ENCODE measurements at places on chromosomes 7 and 10.

DNA sequence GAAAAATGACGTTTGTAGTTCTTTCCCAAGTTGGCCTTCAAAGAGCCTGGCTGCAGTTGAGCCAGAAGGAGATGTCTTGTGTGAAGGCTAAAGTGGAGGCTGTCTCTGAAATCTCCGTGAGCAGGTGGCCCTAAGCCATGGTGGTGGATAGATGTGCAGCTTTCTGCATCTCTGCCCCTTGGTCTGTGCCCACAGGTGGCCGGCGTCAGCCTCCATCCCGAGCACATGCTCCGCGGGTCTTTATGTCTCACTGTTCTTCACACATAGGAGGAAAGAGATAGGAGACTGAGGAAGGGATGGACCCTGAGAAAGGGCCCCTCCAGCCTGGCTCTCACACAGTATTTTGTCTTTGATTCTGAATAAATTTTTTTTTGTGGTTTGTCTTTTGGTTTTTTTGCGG is 30.3 kb upstream of the SLC26A4 start:
- DNase-seq, result no peak

GRCh38 chr10:42938351-42938750 is 138.5 kb upstream of the RET start:
- DNase-seq, result no peak

GRCh38 chr10:34235164-34235832 is 579.8 kb downstream of the PARD3 start:
- DNase-seq, result peak; percentile 75

- DNase-seq, result no peak
Measured at GRCh38 chr7:26441002-26441521, 149.4 kb downstream of the SNX10 start.

GRCh38 chr10:19811540-19811939 is 4.7 kb upstream of the PLXDC2 start:
- peak; percentile 21 for DNase-seq

DNA sequence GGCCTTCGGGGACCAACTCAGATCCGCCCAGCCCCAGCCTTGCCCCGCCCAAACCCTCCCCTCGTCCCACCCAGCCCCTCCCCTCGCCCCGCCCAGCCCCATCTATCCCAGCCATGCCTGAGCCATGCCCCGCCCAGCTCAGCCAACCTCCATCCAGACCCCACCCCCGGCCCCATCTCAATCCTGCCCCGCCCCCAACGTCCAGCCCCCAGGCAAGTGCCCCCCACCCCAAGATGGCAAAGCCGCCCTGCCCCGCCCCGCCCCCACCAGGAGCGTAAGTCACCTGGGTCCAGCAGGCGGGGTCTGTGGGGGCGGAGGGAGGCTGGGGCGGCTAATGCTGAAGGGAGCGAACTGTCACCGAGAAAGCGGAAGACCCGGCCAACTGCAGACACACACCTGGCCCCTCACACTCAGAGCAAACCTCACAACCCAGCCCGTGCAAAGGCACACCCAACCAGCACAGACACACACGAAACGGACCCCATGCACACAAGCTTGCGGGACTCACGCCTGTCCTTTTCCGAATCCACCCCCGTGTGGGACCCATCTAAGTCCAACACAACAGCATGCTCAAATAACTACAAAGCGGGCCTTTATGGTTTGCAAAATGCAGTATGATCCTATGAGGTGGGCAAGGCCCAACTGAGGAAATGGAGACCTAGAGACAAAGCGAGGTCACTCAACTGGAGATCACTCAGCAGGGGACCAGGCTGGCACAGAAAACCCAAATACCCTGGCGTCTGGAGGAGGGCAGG is 11.5 kb upstream of the OGA start:
- no peak for DNase-seq

GRCh38 chr7:50145226-50145625 is 52.2 kb upstream of the ZPBP start:
- no peak for DNase-seq

- no peak for DNase-seq
Measured at GRCh38 chr10:23171232-23171876, 20.8 kb upstream of the PTF1A start.

DNA sequence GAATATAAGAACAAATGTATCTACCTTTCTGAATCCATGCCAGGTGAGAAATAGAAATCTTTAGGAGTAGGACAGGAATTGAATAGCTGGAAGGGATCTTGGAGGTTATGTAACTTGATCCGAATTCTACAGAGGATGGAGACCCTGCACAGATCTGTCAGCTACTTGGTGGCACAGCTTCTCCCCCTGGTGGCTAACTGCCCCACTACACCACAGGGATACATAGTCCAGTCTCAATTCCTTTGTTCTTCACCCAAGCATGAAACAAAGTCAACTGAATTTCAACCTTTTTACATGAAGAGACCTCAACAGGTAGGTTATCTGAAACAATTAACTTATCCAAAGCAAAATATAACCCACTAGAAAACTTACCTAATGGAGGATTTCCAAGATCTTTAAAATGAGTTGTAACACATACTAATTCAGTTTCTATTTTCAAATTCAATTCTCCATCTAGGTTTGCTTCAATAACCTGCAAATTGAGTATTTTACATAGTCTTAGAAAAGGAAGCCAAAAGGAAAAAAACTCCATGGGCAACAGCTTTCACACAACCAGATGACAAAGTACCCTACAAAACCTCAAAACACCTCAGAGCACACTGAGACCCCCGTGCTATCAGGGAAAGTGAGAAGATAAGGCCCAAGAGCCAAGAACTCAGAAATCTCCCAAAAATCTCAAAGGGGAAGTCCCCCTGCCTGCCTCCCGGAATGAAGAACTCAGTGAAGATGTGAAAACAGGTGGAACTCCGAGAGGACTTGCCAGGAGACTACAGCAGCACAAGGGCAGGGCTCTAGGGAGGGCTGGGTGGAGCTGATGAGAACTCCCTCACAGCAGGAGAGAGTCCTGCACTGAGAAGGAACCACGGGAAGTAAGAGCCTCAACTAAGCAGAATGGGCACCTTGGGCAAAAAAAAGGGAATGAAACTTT is 10.3 kb downstream of the HUS1 start:
- peak; percentile 84 for DNase-seq

DNA sequence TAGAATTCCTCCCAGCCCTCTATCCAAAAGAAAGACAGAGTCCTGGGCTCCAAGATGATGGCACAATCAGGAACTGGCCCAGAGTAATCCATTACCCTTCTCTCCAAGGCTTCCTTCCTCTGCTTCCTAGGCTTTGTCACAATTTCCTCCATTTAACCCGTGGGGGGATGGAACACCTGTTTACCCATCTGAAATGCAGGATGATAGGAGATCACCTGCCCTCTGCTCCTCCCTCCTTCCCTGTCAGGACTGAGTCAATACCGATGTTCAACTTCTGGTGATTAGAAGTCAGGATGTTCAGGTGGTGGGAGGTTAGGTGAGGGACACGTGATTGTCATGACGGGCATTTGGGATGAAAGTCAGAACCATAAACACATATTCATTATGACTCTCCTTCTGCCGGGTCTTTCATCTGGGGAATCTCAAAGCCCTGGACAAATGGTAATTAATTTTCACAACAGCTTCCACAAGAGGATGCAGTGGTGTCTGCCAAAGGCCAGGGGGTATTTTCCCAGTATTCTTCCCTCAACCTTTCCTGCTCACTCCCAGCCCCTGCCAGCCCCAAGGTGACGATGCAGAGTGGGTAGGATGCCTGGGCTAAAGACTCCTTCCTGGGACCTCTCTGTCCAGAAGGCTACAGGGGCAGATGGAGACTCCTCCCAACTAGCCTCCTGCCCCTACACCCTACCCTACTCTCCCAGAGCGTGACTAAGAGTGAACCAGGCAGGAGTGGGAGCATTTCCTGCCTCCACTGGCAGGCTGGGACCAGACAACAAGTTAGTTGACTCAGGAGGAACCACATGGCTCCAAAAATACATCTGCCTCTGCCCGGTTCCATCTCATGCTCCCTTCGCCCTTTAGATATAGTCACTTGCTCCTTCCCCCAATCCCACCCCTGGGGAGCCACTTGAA is 27.9 kb downstream of the DUSP5 start:
- DNase-seq, result no peak

GRCh38 chr7:103074519-103075336 is at the start of the genes ARMC10 and FBXL13:
TSS of gene ARMC10 (plus strand) at chr7:103075140. CDS start at chr7:103075273, 133 bp downstream.
TSS of gene FBXL13 (minus strand) at chr7:103074796.
- DNase-seq, result peak; percentile 89

- no peak for DNase-seq
Measured at GRCh38 chr10:43076311-43076875, 476 bp upstream of the RET start.

DNA sequence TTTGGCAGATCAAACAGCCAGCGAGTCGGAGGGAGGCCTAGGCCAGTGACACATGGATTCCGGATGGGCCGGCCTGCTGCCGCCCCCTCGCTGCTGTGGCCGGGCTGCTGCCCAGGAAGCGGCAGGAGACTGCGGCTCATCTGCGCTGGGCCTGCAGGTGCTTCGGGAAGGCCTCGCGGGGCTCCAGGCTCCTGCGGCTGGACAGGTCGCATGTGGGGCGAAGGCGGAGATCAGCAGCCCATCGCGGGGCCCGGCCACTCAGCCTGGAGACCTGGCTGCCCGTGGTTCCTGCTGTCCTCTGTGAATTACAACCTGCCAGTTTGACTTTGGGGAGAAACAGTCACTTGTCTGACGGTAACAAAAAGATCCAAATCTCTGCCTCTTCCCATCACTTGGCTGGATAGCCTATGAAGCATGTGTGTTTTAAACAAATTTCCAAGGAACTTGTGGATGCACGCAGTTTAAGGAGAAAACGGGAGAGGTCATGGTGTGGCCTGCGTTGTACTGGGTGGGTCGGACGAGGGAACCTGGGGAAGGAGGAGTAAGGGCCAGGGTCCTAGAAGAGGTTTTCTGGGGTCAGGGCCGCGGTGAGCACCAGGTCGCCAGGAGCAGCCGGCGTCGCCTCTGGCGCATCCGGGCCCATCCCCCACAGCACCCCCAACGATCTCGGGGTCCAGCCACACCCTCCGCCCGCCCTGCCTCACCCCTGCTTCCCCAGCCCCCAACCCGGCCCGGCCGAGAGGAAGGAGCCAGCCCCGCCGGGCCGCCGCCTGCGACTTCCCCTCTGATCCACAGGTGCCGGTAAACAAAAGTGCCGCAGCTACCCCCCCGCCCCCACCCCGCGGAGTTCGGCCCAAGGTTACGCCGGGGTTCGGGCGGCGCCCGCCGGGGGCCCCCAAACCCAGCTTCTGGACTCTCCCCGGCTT is 1.6 kb downstream of the SPOCK2 start:
- DNase-seq, result no peak

DNA sequence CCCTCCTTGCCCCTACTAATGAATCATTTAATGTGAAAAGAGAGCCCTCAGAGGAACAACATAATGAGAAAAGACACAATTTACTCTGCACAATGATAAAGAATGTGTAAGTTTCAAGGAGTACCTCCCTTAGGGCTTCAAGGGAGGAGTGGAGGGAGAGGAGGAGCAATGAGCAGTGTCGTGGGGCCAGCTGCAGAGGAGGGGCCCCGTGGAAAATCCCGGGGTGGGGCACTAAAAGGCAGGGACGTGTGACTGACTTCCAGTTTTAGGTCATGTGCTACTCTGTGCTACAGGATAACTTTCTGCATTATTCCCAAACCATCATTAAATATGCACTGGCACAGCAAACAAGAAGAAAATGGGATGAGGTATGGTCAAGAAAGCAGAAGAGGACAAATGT is 108.1 kb downstream of the ANLN start:
- DNase-seq, result no peak

GRCh38 chr7:137266764-137267163 is 76.8 kb downstream of the PTN start:
- DNase-seq, result no peak

DNA sequence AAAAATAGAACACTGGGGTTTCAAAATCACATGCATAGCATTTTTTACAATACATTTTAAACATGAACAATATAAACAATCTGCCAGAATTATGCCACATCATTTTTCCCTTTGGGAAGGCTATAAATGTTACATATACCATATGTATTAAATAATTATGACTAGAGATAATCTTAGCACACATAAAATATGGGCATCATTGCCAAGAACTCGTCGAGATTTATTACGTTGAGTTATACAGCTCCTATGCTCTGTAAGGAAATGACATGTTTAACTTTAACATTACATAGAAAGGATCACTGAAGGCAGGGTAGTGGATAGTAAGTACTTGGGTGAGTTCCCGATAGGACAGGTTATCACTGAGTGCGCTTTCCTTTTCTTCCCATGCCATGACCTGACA is 267.8 kb downstream of the PARD3 start:
- no peak for DNase-seq

DNA sequence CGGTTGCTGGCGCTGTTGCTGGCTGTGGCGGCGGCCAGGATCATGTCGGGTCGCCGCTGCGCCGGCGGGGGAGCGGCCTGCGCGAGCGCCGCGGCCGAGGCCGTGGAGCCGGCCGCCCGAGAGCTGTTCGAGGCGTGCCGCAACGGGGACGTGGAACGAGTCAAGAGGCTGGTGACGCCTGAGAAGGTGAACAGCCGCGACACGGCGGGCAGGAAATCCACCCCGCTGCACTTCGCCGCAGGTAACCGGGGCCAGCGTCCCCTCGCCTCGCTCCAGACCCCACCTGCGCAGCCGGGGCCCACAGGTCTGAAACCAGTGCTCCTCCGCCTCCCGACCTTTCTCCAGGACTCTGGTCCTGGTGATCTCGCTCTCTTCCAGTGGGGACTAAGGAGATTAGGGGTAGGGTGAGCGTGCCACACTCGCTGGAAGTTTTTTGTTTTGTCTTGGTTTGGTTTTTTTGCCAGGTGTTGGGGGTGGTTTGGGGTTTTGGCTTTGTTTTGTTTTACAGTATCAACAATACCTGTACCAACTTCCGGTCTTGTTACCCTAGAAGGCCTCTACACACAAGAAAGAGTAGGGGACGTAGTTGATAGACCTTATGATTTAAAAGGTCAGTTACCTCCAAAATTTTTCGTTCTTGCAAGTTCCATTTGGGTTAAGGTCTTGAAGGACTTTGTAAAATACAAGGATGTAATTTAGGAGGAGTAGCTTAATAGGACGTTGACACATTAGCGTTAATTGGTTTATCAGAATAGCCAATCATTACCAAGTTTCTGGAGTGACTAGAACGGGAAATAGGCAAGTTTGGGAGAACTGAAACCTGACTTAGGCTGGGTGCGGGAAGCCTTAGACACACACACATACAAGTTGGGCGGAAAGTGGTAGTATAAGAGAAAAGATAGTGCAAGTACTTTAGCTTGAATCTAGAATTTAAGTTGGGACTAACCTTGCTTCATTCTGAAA is 704 bp downstream of the TNKS2 start:
- DNase-seq, result no peak

- DNase-seq, result no peak
Measured at GRCh38 chr7:151456782-151457181, 16.8 kb upstream of the CRYGN start.

- DNase-seq, result no peak
Measured at GRCh38 chr7:2190531-2190930, 42.2 kb downstream of the MAD1L1 start.

- DNase-seq, result peak; percentile 82
Measured at GRCh38 chr10:73894245-73894971, 16.5 kb upstream of the PLAU start.

DNA sequence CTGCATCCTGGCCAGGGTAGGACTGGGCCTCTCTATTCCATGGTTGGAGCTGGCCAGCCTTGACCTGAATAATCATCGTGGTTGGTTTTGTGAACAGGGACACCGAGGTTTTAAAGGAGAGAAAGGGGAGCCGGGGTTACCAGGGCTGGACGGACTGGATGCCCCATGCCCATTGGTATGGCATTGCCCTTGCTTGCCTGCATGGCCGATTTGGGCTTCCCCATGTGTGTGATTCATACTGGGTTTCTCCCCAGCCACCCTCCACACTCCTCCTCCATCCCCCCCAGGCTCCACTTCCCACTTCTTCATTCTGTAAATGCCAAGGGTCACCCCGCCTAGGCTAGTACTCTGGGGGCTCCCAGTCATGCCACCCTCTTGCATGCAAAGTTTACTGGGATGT is 98.8 kb upstream of the MACROH2A2 start:
- no peak for DNase-seq

- peak; percentile 50 for DNase-seq
Measured at GRCh38 chr7:111919631-111920179, 286.5 kb downstream of the DOCK4 start.

All from H4 (cell line).